AG09309 (cell line): ENCODE measurements at places on chromosomes 16 and 17.

DNA sequence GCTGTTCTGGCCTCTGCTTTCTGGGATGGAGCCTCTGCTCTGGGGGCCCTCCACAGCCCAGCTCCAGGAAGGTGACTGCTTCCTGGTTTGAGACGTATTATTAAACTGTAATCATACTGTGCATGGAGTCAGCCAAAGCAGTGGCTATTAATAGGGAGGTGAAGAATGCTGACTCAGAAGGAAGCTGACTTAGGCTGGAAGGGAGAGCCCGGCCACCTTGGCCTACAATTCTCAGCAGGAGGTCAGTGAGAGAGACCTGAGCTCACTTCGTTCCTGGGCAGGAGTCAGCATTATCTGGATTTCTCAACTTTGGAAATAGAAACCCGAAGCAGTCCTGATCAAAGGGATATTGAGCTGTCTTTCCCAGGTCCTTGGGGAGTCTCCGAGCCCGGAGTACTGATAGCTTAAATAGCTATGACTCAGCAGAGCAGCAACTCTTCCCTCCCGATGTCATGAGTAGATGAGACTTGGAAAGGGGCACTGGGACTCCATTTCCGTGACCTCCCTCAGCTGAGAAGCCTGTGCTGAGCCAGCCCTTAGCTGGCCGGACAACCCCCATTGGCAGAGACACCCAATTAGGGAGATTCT lies 91.8 kb downstream of the YPEL2 start:
- DNase-seq: no peak

GRCh38 chr16:47359478-47359877 lies 101.4 kb downstream of the ITFG1 start:
- no peak for DNase-seq

- no peak for DNase-seq
These were observed 744 bp downstream of the CMIP start for GRCh38 chr16:81445143-81445961.

DNA sequence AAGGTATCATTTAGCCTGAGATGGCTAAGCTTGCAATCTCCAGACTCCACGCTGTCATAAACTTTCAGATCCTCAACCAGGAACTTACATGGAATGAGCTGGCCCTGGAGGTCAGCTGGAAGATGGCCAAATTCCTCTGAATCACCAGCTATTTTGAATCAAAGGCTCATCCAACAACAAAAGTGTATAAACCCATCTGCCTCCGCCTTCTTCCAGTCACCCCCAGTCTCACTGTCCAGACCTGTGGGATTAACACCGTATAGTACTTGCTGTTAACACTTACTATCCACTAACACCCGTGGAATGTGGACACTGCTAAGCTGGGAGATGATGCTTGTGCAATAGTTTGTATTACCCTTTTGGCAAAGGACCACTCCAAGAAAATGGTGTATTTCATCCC lies 1.9 kb upstream of the LCMT1 start:
- DNase-seq: peak; percentile 86

GRCh38 chr16:14373896-14374295 lies 256.2 kb downstream of the PARN start:
- no peak for DNase-seq

GRCh38 chr17:81090361-81091136 lies 55.6 kb downstream of the BAIAP2 start:
- no peak for DNase-seq
